Caki2 (cell line): ENCODE measurements at places on chromosomes 3 and 15. TPM values are rescaled to one million over a fixed set of nuclear protein-coding genes. Genes with fewer than 3 reads are reported as not detected.

GRCh38 chr3:7520593-7520992 is 659.7 kb downstream of the GRM7 start:
- no peak for DNase-seq

GRCh38 chr3:100158918-100159330 is 44.6 kb upstream of the FILIP1L start:
- no peak for DNase-seq

GRCh38 chr15:97915261-97915660 is 45.2 kb upstream of the ARRDC4 start:
- DNase-seq: no peak

- DNase-seq: no peak
These were observed 37.9 kb downstream of the GOLGA6A start for GRCh38 chr15:74044267-74045110.

- DNase-seq: no peak
These were observed 3.6 kb downstream of the ZBTB38 start for GRCh38 chr3:141371882-141372281.

DNA sequence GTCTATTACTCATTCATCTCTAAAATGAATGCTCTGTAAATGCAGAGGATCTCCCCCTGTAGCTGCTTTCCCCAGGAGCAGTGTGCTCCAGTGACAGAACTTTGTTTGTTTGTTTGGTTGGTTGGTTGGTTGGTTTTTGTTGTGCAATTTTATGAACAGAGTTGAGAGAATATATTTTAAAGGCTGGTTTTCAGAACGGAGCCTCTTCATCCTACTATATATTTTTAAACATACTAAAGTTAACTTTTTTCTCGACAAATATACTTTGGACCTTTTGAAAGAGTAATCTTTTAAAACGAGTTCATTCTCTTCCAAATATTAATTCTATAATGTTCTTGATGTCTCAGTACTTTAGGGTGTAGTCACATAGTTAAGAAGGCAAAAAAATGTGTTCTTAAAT is 20.2 kb downstream of the RYR3 start:
- DNase-seq: no peak

DNA sequence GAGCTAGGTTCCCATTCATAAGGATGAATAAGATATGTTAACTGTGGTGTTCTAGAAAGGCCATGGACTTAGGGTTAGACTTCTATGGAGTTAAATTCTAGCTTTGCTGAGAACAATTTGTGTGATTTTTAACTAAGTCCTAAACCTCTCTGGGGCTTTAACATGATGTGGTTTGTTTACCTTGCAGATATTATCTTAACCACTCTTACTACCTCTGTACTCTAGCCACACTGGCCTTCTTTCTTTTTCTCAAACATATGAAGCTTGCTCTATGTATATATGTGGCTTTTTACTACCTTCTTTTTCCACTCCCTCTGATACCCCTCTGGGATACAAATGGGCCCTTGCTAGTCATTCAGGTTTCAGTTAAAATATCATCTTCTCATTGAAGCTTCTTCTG is 108.4 kb downstream of the ZNF609 start:
- no peak for DNase-seq

Gene EPB42
- not detected in 2 replicates for total RNA-seq

Gene GHRL
- total RNA-seq: not detected in 2 replicates

Gene MEGF11
- total RNA-seq: not detected in 2 replicates

Gene MST1R
- total RNA-seq: not detected in 2 replicates

- no peak for DNase-seq
These were observed 52.4 kb upstream of the XRN1 start for GRCh38 chr3:142500211-142500610.

DNA sequence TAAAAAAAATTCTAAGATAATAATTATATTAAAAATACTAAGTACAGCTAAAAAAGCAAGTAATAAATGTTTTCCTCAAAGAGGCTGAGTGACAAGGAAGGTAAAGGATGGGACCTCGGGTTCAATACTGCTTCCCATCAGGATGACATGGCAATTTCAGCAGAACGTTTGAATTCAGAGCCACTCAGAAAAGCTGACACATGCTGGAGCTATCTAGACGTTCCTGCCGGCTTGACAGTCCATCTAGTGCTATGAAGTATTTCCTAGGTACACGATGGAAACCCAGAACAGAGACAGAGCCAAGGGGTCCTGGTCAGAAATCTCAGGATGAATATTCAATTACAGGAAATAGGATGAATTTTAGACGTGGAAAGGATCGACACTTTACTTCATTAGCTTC is 361.8 kb downstream of the FGF12 start:
- no peak for DNase-seq

DNA sequence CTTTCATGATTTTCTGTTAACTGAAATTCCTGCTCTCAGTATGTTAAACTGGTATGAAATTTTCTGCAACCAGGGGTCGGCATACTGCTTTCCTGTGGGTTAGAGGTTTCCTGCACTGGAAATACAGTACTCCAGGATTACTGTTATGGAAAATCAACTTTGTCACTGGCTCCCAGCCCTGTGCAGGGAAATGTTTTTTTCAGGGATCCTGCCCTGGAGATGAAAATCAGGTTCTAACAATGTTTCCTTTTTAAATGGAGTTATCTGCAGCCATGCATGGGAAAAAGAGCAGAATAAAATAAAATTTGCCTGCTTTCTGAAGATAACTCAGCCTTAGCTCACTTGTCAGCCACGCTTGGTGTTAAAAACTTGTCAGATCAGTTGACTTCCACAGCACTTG is 220.4 kb downstream of the IL5RA start:
- no peak for DNase-seq

GRCh38 chr3:130687327-130687726 is 59.3 kb downstream of the PIK3R4 start:
- no peak for DNase-seq

- no peak for DNase-seq
These were observed 593 bp downstream of the FAM219B start for GRCh38 chr15:74906067-74906449.

GRCh38 chr3:73658227-73658626 is 33.5 kb upstream of the PDZRN3 start:
- no peak for DNase-seq

DNA sequence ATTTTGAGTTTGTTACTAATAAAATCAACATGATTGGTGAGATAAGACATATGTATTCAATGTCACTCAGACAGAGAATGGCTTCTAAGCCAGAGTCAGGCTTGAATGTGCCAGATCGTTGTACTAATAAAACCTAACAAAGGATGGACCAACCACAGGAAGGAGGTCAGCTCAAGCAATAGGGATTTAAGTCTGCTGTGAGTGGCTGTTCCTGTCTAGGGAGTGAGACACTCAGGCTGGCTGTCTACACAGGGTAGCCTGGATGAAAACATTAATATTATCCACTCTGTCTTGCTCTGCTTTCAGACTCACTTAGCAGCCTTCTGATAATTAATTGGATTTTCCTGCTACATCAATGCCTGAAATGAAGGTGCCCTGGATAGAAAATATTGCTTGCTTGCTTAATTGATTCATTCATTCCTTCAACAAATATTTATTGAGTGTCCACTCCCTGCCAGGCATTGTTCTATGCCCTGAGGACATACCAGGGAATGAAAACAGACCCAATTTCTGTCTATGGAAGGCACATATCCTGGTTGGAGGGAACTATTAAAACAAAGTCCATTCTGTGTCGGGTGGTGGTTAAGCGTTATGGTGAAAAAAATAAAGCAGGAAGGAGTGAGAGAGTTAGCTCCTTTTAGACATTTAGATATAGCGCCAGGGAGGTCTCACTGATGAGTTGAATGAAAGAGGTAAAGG is 239.4 kb downstream of the CHST2 start:
- DNase-seq: no peak

DNA sequence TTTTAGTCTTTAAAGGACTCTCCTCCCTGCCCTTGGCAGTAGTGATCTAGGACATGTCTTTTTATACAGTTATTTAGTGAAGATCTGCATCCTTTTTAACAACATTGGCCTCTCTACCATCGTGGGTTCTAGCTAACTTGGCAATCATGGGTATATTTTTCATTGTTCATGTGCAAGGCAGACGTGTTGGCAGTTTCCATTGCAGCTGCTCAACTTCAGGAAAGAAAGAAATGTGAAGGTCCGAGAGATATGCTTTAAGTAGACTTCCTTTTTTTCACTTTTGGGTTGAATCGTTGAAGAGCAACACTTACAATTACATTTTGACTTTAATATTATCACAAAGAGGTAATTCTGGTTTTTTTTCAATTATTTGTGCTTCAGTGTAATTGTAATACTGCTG is 172.6 kb downstream of the SATB1 start:
- DNase-seq: no peak

Gene CCDC13
- total RNA-seq: not detected in 2 replicates

- DNase-seq: no peak
These were observed 3.0 kb downstream of the KNG1 start for GRCh38 chr3:186719945-186720739.

DNA sequence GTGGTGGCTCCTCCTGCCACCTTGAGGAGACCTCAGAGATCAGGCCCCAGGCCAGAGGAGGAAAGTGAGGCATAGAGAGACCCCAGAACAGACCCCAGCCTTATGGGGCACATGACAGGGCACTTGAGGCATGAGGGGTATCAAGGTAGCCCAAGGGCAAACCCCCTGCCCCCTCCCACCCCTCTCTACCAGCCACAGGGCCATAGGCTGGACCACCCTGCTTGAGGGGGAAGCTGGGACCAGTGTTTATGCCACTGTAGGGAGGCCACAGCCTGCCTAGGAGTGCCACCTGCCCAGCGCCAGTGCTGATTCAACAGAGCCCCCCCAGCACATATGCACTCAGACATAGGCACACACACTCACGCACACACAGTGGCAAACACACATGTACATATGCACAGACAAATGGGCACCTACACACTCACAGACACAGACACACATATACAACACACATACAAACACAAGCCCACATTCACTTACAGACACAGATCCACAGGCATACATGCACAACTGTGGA is 10.3 kb downstream of the MYL3 start:
- DNase-seq: no peak

DNA sequence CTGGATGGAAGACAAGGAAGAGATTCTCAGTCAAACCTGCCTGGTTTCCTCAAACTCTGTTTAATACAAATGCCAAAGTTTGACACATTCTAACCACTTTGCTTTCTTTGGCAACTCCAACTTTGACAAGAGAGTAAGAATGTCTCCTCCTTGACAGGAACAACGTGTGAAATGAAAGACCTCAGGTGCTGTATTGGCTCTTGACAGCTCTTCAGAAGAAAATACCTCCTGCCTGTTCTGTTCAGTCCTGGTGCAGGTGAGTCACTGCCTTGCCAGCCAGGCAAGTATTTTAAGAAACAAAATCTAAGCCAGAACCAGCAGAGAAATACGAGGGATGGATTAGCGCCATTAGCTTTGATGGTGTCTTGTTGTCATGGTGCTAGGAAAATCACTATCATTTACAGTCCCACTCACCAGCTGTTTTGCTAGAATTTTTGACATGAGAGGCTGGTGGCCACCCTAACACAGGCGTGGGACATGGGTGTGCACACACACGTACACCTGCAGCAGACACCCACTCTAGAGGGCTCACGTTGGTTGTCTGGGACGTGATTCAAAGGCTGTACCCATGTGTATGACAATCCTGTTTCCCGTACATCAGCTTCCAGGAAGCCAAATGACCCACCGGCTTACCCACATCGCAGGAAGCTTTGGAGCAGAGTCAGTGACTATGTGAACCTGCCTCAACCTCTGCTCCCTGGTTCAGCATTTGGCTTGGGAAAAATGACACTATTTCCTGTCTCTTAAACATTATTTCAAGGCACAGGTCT is 60.4 kb downstream of the CCNL1 start:
- no peak for DNase-seq
